ENCODE measurements at places on chromosomes 16 and 17.

GRCh38 chr16:65260746-65261145 lies 138.9 kb upstream of the CDH11 start:
- DNase-seq, result no peak

DNA sequence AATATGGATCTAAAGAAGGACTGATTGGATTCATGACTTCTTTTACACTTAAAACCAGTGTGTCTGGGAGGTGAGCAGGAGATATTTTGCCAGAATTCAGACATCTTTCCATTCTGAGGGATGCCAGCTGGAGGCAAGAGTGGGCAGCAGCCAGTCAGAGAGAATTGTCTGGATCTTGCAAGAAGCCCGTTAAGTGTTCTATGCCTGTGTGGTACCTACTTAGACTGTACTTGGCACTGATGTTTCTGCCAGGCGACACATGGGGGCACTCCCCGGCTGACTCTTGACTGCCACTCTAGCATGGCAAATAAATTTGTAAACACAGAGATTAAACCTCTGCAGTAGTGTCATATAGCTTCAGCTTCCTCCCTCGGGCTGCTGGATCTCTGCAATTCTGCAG lies 247.7 kb downstream of the UTP18 start:
- no peak for DNase-seq

- no peak for DNase-seq
Measured at GRCh38 chr17:49597928-49598655, 22.4 kb downstream of the NXPH3 start.

DNA sequence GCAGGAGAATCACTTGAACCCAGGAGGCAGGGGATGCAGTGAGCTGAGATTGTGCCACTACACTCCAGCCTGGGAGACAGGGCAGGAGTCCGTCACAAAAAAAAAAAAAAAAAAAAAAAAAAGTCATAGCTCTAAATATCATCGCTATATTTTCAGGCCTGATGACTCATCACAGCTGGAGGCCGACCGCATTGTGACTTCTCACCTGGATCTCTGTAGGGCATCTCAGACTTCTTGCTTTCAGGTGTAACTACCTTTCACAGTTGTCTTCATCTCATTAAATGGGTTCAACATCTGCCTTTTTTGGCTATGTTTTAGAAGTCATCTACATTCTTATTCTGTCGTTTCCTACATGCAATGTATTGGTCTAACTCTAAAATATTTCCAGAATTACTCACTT lies 353.1 kb upstream of the MON1B start:
- no peak for DNase-seq

DNA sequence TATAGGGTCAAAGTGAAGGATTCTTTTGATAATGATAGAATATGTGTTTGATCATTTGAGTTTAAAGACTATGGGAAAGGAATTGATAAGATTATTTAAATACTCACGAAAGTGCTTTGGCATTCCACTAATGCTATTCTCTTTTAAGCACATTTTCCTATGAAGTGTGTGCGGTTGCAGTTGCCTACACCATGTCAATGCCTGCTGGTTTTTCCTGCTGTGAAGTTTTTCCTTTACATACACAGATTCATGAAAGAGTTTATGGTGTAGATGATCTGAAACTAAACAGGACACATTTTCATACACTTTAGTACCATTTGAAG lies 78.7 kb downstream of the VMP1 start:
- no peak for DNase-seq
